Tibial nerve (tissue), 4 donors: ENCODE measurements at places on chromosomes 5 and 9. TPM values are rescaled to one million over a fixed set of nuclear protein-coding genes. Genes with fewer than 3 reads are reported as not detected.
A peak's percentile ranks its signal among the peaks of the same experiment; 100 is the strongest.

Gene INSL6
- not detected for total RNA-seq

Gene SV2C
- 1.7 TPM for total RNA-seq

Gene RHOBTB3
- 219 TPM for total RNA-seq

DNA sequence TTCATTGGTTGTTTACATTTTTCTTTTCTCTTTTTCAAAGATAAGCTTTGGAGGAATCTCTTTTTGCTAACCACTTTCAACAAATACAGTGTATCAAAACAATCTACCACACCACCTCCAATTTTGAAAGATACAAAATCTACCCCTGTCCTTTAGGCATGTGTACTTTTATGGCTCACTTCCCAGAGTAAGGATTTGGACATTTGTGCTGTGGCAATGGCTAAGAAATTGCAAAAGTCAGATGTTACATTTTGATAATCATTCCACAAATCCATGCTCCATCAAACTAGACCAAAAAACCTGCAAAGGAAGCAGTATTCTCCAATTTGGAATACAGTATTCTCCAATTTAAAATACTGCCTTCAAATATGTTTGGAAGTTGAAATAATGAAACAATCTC, 204.9 kb downstream of the MCTP1 start:
- H3K4me3 ChIP-seq = no peak overlapping the region
- H3K27me3 ChIP-seq = no peaks in the 10 kb centered on the region
- no peaks in the 10 kb centered on the region for H3K36me3 ChIP-seq
- H3K27ac ChIP-seq = no peak overlapping the region
- H3K4me1 ChIP-seq = peaks cover 8% of the 10 kb centered on the region

DNA sequence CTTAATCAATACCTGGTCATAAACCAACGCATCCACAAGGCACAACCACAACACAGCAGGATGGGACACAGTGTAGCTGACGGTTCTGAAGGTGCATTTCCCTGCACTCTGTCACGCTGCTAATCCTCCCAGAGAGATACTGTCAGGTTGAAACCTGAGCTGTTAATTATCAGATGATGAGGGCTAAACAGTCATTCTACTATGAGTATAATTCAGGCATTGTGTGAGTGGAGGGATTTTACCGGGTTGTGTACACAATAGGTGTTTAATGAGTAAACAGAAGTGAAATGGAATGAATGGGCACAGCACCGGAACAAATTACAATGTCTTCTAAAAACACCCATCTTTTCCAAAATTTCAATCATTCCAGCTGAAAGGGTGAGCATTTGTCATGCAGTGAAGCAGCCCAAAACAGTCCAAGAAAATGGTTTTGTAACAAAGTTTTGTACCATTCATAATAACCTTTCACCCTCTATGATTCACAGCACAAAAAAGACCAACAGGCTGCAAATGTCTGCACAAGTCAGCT, 71.5 kb downstream of the ABCA1 start:
- no peaks in the 10 kb centered on the region for H3K36me3 ChIP-seq
- no peak overlapping the region for H3K4me3 ChIP-seq
- H3K27me3 ChIP-seq = no peaks in the 10 kb centered on the region
- peaks cover 41% of the 10 kb centered on the region for H3K4me1 ChIP-seq
- peak overlapping the region; percentile 26 for H3K27ac ChIP-seq

DNA sequence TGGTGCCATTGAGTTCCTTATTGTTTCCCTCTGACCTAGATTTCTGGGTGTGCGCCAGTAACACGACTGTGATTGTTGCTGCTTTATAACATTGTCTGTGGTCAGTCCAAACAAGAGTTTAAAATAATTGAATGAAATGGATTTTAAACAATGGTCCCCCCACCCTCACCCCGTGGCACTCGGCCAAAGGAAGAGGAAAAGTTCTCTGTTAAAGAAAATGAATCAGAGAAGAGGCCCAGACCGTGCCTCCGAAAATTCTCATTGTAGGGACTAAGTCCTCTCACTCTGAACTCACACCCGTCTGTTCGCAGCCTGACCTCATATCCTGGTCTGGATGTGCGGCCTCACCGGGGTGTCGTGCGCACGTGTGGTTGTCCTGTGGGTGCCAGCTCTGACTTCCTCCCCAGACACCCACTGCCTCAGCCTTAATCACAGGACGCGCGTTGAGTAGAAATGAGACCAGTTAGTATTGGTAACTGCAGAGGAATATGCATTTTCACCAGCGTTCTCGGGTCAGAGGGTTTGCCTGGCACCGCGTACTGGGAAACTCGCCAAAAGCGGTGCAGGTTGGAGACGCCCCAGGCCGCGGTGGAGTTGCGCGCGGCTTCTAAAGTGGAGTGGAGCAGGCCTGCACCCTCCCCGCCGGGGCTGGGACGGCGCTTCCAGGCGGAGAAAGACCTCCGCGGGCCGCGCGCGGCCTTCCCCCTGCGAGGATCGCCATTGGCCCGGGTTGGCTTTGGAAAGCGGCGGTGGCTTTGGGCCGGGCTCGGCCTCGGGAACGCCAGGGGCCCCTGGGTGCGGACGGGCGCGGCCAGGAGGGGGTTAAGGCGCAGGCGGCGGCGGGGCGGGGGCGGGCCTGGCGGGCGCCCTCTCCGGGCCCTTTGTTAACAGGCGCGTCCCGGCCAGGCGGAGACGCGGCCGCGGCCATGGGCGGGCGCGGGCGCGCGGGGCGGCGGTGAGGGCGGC, at the start of gene ABL1:
TSS of gene ABL1 (plus strand) at position 884 of the 966 bp plus-strand sequence. CDS start 193 bp downstream, outside the sequence.
- peaks cover 36% of the 10 kb centered on the region for H3K4me1 ChIP-seq
- H3K36me3 ChIP-seq = no peaks in the 10 kb centered on the region

DNA sequence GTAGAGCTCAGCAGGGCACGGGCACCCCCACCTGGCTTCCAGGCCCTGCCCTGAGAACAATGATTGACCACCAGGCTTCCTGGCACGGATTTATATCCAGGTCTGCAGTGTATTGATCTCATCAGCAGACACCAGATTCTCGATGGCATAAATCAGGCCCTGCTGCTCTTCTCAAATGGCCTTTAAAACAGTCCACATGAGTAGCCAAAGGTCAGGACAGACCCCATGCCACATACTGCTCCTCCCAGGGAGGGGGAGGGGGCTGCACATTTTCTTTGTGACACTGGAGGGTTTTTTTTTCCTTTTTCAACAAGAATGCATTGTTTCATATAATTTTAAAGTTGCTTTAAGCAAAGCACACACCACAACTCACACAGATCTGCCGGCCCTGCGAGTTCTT, 85.4 kb downstream of the SEMA4D start:
- H3K4me3 ChIP-seq = no peak overlapping the region
- no peak overlapping the region for H3K27ac ChIP-seq
- peaks cover 17% of the 10 kb centered on the region for H3K4me1 ChIP-seq

- H3K4me1 ChIP-seq = no peaks in the 10 kb centered on the region
- H3K4me3 ChIP-seq = no peak overlapping the region
- H3K27me3 ChIP-seq = no peaks in the 10 kb centered on the region
- DNase-seq = no peak
- no peak overlapping the region for H3K27ac ChIP-seq
These were observed 87.5 kb downstream of the FGF18 start for GRCh38 chr5:171506951-171507350.

GRCh38 chr5:2985718-2986117, 234.2 kb upstream of the IRX2 start:
- no peaks in the 10 kb centered on the region for H3K4me1 ChIP-seq
- DNase-seq = no peak
- no peaks in the 10 kb centered on the region for H3K27me3 ChIP-seq
- no peak overlapping the region for H3K4me3 ChIP-seq
- H3K27ac ChIP-seq = no peak overlapping the region

- no peak overlapping the region for H3K27ac ChIP-seq
- no peak for DNase-seq
- no peaks in the 10 kb centered on the region for H3K4me1 ChIP-seq
- H3K27me3 ChIP-seq = no peaks in the 10 kb centered on the region
- no peaks in the 10 kb centered on the region for H3K36me3 ChIP-seq
These were observed 80.2 kb downstream of the SREK1 start for GRCh38 chr5:66224274-66224673.

- H3K36me3 ChIP-seq = no peaks in the 10 kb centered on the region
- no peak overlapping the region for H3K27ac ChIP-seq
- H3K4me3 ChIP-seq = no peak overlapping the region
- DNase-seq = no peak
These were observed 25.3 kb downstream of the CAMSAP1 start for GRCh38 chr9:135882011-135882410.

GRCh38 chr5:21613971-21614488, 1239.1 kb downstream of the CDH12 start:
- no peak for DNase-seq
- H3K4me3 ChIP-seq = no peak overlapping the region
- H3K4me1 ChIP-seq = no peaks in the 10 kb centered on the region
- H3K36me3 ChIP-seq = no peaks in the 10 kb centered on the region
- no peaks in the 10 kb centered on the region for H3K27me3 ChIP-seq

- H3K4me3 ChIP-seq = no peak overlapping the region
- H3K4me1 ChIP-seq = no peaks in the 10 kb centered on the region
- no peak overlapping the region for H3K27ac ChIP-seq
- H3K36me3 ChIP-seq = no peaks in the 10 kb centered on the region
- no peaks in the 10 kb centered on the region for H3K27me3 ChIP-seq
These were observed 4.9 kb downstream of the TMEM171 start for GRCh38 chr5:73125289-73125688.

GRCh38 chr9:124412228-124412575, 3.0 kb downstream of the PSMB7 start:
- no peak overlapping the region for H3K4me3 ChIP-seq
- DNase-seq = no peak
- no peaks in the 10 kb centered on the region for H3K27me3 ChIP-seq
- peaks cover 23% of the 10 kb centered on the region for H3K36me3 ChIP-seq
- no peak overlapping the region for H3K27ac ChIP-seq
